Activated CD4-positive, alpha-beta T cell treated with anti-CD3 and anti-CD28 coated beads, Interleukin-2, amount 50 U/mL, for 16 hours (primary cell): ENCODE measurements at places on chromosomes 4 and X.

- no peak for DNase-seq
Measured at GRCh38 chr4:155705664-155706063, 39.0 kb downstream of the GUCY1A1 start.

DNA sequence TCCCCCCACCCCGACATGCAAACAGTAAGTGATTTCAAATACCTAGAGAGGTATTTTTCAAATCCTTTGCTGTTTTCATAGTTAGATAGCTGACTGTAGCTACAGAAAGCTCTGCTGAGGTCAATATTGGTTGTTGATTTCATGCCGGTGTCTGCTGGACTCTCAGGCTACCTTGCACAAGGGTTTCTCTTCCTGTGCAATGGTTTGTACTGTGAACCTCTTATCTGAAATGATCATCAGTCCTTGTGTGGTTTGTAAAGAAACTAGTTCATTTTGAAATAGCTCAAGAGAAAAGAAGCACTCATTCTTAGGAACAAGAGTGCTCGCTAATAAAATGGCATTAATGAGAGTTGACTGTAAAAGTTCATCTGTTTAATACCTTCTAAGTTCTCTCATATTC is 2.1 kb downstream of the MTM1 start:
- DNase-seq, result peak; percentile 68

- DNase-seq, result no peak
Measured at GRCh38 chr4:72377491-72378194, 191.4 kb downstream of the ADAMTS3 start.

- no peak for DNase-seq
Measured at GRCh38 chr4:139815778-139816601, 150.4 kb downstream of the MGST2 start.

DNA sequence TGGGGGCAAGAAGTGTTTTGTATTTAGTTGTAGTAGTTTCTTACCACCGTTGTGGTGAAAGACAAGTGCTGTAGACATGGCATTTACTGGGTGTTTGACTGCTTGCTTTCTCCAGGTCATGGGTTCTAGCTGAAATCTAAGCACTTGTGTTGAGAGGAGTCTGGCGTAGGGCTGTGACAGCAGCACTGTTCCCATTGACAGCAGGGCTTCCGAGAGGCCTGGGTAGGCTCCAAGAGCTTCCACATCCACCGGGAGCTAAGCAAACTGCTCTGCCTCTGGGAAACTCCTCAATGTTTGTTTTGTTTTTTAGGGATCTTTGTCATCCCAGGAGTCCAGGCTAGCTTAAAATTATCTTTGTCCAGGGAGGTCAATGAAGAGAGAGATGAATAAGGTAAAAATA is 44.3 kb downstream of the BMPR1B start:
- DNase-seq, result no peak

GRCh38 chr4:33518856-33519255 is 2725.5 kb downstream of the ARAP2 start:
- DNase-seq, result no peak

- DNase-seq, result no peak
Measured at GRCh38 chrX:141662781-141663180, 35.8 kb downstream of the SPANXD start.

GRCh38 chrX:9738151-9738550 is 27.5 kb downstream of the GPR143 start:
- no peak for DNase-seq

- DNase-seq, result no peak
Measured at GRCh38 chrX:120426599-120426998, 42.5 kb downstream of the LAMP2 start.

GRCh38 chr4:100841911-100842310 is 324.1 kb upstream of the EMCN start:
- DNase-seq, result no peak

GRCh38 chr4:149426461-149426860 is 389.2 kb downstream of the IQCM start:
- peak; percentile 7 for DNase-seq

- no peak for DNase-seq
Measured at GRCh38 chrX:39519566-39520301, 578.0 kb downstream of the BCOR start.

GRCh38 chr4:10017037-10017893 is 4.0 kb downstream of the SLC2A9 start:
- DNase-seq, result no peak

DNA sequence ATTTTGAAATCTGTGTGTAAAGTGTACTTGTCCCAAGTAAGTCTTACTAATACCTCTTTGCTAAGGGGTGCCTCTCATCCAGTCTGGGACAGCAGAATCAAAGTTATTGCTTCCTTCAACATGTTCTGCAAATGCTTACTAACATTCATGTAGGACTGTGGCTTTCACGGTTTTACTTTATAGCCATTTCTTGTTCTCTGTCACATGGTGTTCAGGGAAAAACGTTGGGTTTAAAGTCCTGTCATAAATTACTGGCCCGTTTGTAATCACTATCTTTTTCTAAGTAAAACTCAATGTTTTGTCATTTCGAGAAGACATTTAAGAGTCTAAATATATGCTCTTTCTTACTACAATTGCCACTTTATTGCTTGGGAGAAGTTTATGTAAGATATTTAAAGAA is 321.1 kb downstream of the STIM2 start:
- DNase-seq, result no peak

- no peak for DNase-seq
Measured at GRCh38 chr4:82898322-82899243, 2.0 kb upstream of the THAP9 start.

DNA sequence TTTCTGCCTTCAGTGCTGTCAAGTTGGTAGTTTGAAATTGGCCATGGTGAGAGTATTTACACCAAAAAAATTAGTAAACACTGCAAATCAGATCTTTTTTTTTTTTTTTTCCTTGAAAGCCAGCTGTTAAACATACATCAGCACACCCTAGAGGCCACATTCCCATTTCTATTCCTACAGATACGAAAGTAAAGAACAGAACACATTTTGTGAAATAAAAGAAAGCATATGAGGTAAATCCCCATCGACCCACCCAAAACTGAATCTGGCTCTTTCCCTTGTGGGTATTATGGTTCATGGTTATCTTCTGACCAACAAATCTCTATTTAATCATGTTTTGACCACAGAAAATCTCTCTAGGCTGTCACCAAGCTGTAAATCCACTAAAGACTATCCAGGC is 41.8 kb upstream of the AP1AR start:
- DNase-seq, result no peak

DNA sequence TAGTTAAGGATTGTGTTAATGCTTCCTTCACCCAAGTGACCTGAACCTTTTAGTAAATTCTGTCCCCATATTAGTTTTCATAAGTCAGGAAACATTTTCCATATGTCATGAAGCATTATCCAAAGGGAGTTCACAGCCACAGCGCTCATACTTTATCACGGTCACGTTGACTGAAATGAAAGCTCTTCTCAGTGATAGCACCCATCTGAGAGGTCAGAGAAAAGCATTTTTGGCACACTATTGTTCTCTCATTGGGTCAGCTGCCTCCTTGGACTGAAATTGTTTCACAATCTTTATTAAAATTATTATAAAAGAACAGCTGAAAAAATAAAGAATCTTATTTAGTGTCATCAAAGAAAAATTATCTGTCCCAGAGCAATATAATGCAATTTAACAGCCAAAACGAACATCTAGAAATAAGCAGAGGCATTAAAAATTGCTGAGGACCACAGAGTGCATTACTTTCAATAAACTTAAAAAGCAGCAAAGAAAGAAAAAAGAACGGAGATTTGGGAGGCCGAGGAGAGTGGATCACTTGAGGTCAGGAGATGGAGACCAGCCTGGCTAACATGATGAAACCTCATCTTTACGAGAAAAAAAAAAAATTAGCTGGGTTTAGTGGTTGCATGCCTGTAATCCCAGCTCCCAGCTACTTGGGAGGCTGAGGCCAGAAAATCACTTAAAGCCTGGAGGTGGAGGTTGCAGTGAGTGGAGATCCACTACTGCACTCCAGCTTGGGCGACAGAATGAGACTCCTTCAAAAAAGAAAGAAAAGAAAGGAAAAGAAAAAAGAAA is 680.8 kb upstream of the FAM241A start:
- DNase-seq, result no peak

- DNase-seq, result no peak
Measured at GRCh38 chr4:72109959-72110497, 78.2 kb downstream of the NPFFR2 start.

GRCh38 chrX:154032160-154032559 is 12.5 kb upstream of the IRAK1 start:
- no peak for DNase-seq

- no peak for DNase-seq
Measured at GRCh38 chr4:75717408-75717807, 7.0 kb upstream of the USO1 start.

DNA sequence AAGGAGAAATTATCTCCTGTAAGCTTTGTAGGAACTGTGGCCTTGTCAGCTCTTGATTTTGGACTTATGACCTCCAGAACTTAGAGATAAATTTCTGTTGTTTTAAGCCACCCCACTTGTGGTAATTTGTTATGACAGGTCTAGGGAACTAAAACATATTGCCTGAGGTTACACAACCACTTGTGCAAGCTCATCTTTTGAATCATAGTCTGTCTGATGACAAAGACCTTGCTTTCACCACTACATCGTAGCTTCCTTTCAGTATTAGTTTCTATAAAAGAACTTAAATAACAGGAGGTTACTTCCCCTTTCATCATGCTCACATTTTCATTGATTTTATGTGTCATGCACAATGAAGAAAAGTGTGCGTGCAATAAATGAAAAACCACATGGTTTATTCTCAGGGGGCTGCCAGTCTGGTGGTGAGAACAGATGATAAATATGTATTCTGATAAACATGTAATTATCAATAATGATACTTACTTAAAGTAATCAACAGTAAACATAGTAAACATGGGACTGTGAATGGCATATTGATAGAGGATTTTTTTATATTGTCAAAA is 690.0 kb upstream of the HS3ST1 start:
- DNase-seq, result peak; percentile 2

DNA sequence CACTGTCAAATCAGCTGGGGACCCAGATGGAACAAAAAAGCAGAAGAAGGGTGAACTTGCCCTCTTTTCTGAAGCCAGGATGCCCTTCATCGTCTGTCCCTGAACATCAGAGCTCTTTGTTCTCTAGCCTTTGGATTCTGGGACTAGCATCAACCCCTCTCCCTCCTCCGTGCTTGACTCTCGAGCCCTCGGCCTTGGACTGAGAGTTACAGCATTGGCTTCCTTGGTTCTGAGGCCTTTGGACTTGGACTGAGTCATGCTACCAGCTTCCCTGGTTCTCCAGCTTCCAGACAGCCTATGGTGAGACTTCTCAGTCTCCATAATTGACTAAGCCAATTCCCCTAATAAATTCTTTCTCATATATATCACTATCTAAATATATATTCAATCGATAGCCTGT is 38.4 kb downstream of the WDFY3 start:
- no peak for DNase-seq

- no peak for DNase-seq
Measured at GRCh38 chr4:16116019-16116418, 32.2 kb upstream of the PROM1 start.

DNA sequence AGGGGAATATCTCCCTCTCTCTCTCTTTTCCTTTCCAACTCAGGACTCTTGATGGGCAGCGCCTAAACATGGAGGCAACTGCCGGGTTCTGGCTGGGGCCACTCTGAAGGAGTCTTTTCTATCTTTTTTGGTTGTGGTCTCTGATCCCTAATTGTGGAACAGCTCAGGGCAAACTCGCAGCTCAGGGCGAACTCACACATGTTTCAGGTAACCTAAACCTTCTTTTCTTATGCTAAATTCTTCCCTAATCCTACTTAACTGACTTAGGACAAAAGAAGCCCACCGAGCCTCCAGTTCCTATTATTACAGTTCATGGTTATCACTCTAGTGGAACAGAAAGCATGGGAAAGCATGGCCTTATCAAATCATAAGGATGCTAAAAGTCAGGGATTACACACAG is 21.3 kb downstream of the ETDA start:
- DNase-seq, result no peak

DNA sequence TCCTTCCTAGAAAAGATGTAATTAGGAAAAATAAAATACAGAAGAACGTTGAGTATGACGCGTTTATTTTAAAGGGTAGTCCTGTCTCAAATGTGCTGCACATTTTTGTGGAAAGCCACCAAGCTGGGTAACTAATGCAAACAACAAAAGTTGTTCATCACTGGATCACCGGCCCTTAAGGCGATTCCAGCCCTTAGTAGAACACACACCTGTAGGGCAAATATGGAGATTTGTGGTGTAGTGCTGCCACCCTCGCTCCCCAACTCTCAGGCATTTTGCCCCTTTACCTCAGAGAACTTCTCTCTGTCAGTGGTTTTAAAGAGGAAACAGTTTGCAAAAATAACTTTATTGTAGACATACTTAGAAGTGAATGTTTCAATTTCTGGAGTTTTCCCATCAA is 1.9 kb downstream of the TBL1X start:
- DNase-seq, result no peak

- no peak for DNase-seq
Measured at GRCh38 chrX:141201962-141202361, 25.0 kb upstream of the LDOC1 start.

GRCh38 chr4:72077346-72077745 is 45.5 kb downstream of the NPFFR2 start:
- DNase-seq, result no peak

DNA sequence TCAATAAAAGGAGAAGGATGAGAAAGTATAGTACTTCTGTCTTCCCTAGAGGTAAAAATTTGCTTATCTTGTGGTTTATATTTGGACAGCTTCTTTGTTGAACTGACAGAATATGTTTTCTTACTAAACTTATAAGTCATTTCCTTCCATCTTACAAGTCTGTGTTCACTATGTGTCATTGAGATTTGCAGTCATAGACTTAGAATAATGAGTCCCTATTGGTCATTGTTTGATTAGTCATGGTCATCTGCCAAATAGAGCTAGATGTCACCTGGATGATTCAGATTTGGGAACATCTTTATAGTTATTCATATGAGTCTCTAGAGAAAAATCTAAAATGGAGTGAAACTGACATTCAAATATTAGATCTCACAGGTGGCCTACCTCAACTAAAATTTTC is 51.5 kb downstream of the SPATA18 start:
- no peak for DNase-seq

DNA sequence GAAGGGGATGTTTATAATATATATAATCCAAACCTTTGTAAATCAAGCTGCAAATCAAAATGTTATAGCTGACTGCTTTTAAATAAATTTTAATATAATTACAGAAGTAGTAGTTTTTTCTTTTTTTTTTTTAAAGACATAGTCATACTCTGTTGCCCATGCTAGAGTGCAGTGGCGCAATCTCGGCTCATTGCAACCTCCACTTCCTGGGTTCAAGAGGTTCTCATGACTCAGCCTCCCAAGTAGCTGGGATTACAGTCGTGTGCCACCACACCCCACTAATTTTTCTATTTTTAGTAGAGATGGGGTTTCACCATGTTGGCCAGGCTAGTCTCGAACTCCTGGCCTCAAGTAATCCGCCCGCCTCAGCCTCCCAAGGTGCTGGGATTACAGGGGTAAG is 178.7 kb downstream of the FBXW7 start:
- no peak for DNase-seq

GRCh38 chr4:143515905-143516304 is 2.4 kb downstream of the SMARCA5 start:
- no peak for DNase-seq
